Mesenteric fat pad (tissue), 1 donor: ENCODE measurements at places on chromosomes 11 and 22.

- DNase-seq, result no peak
Measured at GRCh38 chr11:28938091-28938490, 829.9 kb downstream of the METTL15 start.

DNA sequence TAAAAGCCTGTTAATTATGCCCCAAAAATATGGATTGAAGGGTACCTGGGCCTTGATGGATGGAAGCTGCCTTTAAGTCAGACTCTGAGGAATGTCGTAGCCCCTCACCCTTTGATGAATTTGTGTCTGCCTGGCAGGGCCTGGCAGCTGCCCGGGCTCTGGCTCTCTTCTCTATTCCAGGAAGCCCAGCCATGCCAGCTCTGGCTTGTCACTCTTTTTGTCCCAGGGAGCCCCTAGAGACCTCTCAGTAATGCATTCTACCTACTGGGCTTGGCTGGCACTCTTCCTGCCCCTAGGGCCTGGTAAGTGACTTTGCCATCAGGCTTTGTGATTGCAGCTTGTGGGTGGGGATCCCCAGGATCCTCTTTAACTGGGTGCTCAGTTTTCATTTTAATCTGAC lies 103.8 kb downstream of the GRIK4 start:
- DNase-seq, result no peak

- DNase-seq, result no peak
Measured at GRCh38 chr11:122395282-122395681, 260.2 kb upstream of the UBASH3B start.

DNA sequence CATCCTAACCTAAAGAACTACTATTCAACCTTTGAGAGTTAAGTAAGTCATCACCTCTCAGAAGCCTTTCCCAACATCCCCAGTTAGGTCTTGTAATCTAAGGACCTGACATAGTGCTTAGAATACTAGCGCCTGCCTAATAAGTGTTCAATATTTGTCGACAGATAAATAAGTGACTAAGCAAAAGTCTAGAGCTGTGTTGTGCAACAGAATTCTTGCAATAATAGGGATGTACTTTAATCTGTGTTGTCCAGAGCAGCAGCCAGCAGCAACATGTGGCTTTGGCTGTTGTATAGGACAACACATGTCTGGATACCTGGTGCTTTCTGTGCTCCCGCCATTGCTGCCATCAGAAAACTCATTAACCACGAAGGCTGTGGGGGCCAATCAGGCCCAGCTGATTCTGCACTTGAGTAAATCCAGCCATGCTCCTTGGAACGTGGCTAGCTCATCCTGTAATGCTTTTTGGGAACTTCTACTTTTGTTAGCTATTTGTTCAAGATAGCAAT lies 66.8 kb upstream of the NTM start:
- no peak for DNase-seq

GRCh38 chr11:18253233-18253632 lies 4.8 kb upstream of the SAA2 start:
- DNase-seq, result no peak

- DNase-seq, result no peak
Measured at GRCh38 chr11:123047266-123047946, 14.5 kb downstream of the HSPA8 start.

DNA sequence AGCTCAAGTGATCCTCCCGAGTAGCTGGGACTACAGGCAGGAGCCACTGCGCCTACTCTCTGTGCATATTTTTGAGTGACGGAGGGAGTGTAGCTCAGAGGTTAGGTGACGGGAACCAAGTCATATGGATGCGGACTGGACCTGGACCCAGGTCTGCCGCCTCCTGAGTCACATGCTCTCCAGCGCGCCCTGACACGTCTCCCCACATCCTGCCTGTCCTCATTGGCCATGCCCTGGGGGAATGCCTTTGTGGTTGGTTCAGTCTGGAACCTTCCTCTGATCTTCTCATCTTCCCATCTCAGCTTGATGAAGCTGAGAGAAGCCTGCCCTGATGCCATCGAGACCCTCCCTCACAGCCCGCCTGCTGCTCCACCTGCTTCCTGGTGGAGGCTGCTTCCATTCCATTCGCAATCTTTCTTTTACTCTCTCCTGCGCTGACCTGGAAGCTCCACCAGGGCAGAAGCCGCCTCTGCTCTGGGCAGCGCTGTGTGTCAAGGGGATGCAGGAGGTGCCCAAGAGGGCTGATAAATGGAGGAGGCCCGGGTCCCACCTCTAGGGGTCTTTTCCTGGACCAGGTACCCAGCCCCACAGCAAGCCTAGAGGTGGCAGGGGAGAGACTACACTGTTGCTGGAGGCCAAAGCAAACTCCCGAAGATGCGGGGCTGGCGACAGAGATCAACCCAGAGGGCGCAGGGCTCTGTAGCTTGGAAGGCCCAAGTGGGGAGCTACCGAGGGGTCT lies 13.9 kb upstream of the BAIAP2L2 start:
- DNase-seq, result no peak

DNA sequence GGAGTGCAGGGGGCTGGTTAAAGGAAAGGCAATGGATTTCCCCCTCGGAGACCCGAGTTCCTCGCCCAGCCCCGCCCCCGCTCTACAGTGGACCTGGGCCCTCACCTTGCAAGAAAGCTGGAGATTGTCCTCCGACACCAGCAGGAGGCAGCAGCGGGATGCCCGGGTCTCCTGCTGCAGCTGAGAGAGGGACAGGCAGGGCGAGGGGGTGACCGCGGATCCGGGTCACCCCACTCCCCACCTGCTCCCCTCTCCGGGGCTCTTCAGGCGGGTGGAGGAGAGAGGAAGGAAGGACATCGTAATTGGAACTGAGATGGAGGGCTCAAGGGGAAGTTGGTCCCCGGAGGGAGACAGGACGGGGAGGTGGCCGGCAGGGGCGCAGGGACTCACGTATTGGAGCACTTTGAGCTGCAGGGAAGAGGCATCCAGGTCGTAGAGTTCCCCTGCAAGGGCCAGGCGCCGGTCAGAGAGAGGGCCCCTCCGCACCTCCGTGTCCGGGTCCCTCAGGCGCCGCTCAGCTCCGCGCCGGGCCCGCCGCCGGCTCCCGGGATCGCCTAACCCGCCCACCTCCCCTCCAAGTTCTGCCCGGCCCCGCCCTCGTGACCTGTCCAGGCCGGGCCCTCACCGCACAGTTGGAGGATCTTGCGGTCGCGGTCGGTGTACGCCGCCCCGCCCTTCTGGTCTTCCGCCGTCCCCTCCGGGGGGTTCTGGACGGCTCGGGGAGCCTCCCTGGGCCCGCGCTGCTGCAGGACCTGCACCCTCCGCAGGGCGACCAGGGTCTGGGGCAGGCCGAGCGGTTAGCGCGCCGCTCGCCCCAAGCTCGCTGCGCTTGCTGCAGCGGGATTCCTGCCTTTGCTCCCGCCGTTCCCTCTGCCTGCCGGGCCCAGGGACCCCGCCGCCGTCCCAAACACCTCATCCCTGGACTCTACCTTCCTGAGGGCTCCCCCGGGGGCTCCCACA lies 84.1 kb downstream of the PDE2A start:
- DNase-seq, result no peak

DNA sequence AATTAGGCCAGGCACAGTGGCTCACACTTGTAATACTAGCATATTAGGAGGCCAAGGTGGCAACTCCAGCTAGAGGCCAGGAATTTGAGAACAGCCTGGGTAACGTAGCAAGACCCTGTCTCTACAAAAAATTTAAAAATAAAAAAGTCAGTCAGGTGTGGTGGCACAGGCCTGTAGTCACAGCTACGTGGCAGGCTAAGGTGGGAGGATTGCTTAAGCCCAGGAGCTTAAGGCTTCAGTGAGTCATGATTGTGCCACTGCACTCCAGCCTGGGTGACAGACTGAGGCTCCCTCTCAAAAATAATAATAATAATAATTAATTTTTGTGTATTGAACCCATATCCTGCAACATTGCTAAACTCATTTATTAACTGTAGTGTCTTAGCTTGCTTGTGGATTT lies 15.3 kb upstream of the TRIM29 start:
- DNase-seq, result no peak

GRCh38 chr11:30457087-30457486 lies 129.1 kb downstream of the MPPED2 start:
- no peak for DNase-seq

DNA sequence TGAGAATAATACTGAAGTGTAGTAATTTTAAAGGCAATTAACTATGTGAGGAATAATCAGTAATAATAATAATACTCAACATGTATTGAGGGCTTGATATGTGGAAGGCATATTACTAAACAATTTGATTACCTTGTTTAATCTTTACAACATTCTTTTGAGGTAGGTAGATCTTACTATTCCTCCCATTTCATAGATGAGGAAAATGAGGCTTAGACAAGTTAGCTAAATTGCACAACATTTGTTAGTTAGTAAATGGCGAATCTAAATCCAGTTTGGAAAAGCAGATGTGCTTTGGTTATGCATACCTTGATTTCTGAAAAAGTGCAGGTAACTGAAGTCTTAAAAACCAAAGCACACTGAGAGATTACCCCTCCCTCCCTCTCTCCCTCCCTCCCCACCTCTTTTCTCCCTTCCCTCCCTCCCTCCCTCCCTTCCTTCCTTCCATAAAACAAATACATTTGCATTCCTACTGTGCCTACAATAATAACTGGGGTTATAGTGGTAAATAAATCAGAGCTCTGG lies 93.1 kb upstream of the MTMR2 start:
- DNase-seq, result no peak

DNA sequence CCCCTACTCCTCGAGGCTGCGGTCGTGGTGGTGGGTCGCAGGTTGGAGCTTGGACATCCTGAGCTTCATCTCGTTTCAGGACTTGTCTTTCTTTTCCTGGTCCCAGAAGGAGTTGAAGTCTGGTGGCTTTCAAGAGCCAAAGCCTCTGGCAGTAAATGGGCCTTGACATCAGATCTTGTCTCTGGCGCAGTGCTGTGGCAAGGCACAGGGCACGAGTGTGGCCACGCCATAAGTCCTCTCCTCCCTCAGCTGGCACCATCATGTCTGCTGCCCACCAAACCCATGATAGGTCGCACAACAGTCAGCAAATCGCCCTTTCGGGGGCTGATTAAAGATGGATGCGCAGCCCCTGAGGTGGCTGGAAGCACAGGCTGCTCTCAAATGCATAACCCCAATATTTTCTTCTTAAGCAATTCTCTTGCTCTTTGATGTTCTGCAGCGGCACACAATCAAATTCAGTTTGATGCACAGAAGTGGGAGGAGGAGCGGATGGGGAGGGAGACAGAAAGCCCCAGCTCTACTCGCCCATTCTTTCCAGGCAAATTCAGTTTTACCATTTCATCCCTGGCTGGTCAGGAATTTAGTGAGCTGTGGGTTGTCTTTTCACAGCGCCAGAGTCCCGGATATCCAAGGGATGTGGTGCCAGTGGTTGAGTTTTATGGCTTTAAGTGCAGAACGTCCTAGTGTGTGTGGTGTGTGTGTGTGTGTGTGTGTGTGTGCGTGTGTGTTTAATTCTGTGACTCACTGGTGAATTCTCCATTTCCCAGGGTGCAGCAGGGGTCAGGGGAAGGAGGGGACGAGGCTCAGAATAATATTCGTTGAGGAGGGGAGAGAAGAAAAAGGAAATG lies 162.0 kb downstream of the DSCAML1 start:
- no peak for DNase-seq

DNA sequence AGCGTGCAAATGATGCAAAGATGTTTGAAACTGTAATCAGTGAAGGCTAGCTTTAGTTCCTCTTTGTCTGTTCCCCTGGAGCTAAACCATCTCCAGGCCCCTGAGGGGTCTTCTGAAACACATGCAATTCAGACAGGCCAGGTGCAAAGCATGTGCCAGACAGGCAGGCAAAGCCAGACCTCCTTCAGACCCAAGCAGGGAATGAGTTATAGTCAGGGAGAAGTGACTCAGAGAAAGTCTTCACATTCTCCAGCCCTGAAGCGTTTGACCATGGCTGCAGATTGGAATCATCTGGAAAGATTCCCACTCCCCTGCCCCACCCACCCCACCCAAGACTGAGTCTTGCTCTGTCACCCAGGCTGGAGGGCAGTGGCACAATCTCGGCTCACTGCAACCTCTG lies 187.0 kb upstream of the ISX start:
- no peak for DNase-seq

- DNase-seq, result no peak
Measured at GRCh38 chr11:78438298-78438975, 20.8 kb upstream of the GAB2 start.

GRCh38 chr22:44583061-44583760 lies 85.2 kb upstream of the RTL6 start:
- DNase-seq, result peak; percentile 57

GRCh38 chr11:80297858-80298632 lies 857.2 kb upstream of the TENM4 start:
- DNase-seq, result no peak

DNA sequence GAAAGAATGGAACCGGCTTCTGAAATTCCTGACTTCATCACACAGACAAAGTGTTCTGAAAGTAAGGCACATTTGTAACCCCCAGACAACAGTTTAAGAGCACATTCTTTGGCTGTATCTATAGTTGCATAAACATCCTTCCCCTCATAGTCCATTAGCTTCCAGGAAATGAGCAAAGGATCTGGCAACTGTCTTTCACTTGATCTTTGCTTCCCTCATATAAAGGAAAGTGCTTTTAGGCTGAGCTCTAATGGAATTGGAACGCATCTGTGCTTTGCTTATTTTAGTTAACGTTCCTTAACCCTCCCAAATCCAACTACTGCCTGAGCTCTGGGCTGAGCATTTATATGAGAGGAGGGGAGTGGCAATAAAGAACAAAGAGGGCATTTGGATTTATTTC lies 76.9 kb upstream of the API5 start:
- DNase-seq, result no peak

- no peak for DNase-seq
Measured at GRCh38 chr11:129374081-129374992, 1.3 kb upstream of the BARX2 start.

DNA sequence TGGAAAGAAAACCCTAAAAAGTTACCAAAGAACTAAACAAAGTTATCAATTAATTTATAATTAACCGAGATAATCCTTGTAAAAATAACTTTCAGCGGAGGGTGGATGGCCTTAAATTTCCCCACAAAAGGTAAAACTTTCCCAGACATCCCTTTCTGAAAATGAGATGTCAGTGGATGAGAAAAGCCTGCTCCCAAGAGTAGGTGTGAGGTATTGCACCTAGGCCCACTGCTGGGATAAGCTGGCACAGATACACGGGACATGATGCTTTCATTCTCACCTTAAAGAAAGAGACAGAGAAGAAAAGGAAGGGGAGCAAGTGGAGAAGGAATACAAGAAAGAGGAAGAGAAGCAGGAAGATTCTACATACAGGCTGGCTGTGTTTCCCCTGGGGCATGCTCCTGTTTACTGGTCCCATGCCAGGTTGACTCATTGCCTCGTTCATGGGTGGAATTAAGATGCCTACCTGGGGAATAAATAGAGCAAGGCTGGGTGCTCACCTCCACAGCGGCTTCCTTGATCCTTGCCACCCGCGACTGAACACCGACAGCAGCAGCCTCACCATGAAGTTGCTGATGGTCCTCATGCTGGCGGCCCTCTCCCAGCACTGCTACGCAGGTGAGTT lies at the start of gene SCGB2A2:
Gene SCGB2A2 (plus strand): TSS at position 505 of the 625 bp plus-strand sequence. CDS start 59 bp downstream, at position 564.
- no peak for DNase-seq

- no peak for DNase-seq
Measured at GRCh38 chr11:116895048-116895757, 57.8 kb upstream of the APOA1 start.
